ENCODE measurements at places on chromosomes 16 and 17. TPM values are rescaled to one million over a fixed set of nuclear protein-coding genes. Genes with fewer than 3 reads are reported as not detected.

Gene PIRT
- total RNA-seq, result not detected

DNA sequence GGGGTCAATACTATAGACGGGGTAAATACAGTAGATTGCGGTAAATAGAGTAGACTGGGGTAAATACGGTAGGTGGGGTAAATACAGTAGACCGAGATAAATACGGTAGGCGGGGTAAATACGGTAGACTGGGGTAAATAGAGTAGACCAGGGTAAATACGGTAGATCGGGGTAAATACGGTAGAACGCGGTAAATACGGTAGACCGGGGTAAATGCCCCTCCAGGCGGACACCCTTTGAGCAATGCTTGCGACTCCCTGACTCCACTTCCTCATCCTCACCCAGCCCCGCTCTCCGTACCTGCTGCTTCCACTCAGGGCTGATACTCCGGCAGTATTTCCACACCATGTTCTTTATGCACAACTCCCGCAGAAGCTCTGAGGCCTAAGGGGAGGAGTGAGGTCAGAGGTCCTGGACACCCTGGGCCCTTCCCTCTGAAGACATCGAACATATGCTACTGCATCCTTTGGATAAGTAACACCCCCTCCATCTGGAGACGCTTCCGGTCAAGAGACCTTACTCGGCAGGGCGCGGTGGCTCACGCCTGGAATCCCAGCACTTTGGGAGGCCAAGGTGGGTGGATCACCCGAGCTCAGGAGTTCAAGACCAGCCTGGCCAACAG, 13.3 kb upstream of the CRK start:
- peak; percentile 84 for DNase-seq

GRCh38 chr17:82230609-82231311, 1.9 kb downstream of the SLC16A3 start:
- peak; percentile 85 for DNase-seq

DNA sequence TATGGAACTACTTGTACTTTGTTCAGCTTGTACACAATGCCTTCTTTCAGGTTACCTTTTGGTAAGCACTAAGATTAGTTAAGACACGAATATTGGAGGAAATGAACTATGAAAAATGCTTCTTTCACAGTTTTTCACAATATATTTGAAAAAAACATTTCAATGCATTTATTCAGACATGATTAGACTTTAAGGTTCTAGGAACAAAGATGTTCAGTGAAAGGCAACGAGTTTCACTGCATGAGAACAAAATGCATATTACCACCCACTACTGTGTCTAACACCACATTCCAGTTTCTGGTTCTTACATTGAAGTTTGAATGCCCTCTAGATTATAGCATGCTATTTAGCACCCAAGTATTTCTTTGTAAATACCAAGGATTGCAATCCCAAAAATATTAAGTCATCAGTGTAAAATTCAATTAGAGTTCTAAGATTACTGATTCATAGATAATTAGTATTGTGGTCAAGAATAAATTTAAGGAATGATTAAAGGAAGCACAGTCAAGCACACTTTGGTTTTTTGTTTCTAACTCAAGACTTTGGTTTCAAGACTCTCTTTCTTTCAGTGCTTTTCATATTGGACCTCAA, 261.7 kb downstream of the CEP112 start:
- peak; percentile 53 for DNase-seq
